Dorsolateral prefrontal cortex (tissue), 122 donors: ENCODE measurements at places on chromosomes 12 and 14.
A peak's percentile ranks its signal among the peaks of the same experiment; 100 is the strongest.

DNA sequence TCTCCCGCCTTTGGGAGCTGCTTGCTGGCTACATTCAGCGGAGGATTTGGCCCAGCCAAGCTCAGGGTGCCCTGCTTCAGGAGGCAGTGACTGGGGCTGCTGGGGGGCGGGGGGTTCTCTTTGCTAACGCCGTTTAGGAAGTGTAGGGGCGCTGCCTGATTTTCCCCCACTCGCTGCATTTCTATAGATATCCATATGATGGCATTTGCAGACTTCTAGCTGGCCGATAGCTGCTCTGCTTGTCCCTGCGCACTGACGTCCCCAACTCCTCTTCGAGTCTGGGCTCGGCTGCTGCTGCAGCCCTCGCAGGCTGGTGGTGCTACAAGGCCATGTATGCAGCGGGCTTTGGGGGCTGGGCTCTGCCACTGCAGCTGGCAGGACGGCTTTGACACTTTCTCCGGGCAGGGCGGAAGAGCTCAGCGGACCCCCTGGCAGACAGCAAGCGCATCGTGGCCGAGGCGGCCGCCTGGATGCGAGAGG lies 3.1 kb downstream of the LRFN5 start:
- peak; percentile 79 for DNase-seq

- no peak for DNase-seq
Measured at GRCh38 chr12:80018119-80018518, 81.2 kb upstream of the OTOGL start.

GRCh38 chr14:70652871-70653270 lies 11.2 kb downstream of the TTC9 start:
- no peak for DNase-seq

DNA sequence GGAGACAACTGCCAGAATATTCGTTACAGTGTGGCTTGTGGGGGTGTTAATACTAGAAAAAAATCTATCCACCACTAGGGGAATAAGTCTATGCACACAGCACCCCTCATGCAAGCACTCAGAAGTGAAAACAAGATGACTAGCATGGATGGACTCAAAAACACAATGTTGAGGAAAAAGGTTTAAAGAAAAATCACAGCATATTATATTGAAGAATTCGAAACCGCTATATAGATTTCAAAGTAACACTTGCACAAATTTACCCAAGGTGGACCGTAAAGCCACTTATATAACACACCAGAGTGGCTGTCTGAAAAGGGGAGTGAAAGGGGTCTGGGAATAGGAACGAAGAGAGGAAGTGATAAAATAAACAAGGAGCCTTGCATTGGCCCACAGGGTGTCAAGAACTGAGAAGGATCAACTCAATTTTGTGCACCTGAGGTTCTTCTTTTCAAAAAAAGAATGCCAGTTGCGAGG lies 544 bp downstream of the ABCD4 start:
- no peak for DNase-seq

- DNase-seq = no peak
Measured at GRCh38 chr12:64053117-64053516, 169.0 kb downstream of the KICS2 start.

- DNase-seq = peak; percentile 69
Measured at GRCh38 chr12:52023182-52023975, 16.6 kb downstream of the TAMALIN start.

DNA sequence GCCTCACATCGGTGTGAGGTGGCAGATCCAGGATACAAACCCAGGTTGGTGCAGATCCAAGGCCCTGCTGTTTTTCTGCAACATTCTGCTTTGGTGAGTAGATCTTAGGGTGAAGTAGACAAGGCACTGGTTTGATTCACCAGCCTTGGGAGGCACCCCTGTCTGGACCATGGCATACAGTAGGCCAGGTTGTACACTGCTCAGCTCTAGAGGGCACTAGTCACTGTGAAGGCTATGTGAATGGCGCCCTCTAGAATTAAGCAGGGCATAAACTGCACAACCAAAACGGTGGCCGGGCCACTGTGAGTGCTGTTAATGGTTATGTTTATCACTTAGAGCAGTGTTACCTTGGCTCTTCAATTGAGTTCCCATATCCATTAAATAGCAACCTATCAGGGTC lies 280.6 kb upstream of the PWP1 start:
- no peak for DNase-seq

GRCh38 chr12:996881-997280 lies 5.9 kb downstream of the ERC1 start:
- DNase-seq = no peak

GRCh38 chr12:3600039-3600720 lies 109.2 kb downstream of the PRMT8 start:
- no peak for DNase-seq

DNA sequence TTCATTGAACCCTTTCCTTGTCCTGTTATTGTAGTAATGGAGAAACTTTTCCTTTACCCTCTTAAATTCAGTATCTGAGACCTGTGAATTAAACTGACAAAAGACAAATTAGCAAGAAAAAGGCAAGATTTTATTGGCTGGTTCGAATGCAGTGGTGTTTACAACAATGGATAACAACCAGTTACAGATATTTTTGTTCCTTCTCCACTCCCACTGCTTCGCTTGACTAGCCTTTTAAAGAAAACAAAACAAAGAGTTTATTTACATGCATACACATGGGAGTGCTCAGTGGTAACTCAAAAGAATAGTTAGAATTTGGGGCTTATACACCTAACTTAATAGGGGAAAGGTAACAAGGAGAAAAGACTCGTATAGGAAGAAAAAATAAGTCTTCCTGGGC lies 37.0 kb upstream of the HECTD1 start:
- no peak for DNase-seq

DNA sequence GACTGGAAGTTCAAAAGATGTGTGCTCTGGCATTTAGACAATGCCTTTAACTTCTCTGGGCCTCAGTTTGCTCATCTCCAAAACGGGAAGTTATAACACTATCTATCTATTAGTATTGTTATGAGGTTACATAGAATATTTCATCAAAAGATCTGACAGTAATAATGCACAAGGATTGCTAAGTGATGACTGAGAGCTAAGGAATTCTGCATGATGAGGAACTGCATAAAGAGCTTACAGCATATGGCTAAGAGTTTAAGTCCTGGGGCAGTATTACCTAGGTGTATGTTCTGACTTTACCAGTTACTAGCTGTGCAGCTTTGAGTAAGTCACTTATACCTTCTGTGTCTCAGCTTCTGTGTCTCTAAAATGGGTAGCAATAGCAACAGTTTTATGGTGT lies 160.1 kb upstream of the TMPO start:
- no peak for DNase-seq

DNA sequence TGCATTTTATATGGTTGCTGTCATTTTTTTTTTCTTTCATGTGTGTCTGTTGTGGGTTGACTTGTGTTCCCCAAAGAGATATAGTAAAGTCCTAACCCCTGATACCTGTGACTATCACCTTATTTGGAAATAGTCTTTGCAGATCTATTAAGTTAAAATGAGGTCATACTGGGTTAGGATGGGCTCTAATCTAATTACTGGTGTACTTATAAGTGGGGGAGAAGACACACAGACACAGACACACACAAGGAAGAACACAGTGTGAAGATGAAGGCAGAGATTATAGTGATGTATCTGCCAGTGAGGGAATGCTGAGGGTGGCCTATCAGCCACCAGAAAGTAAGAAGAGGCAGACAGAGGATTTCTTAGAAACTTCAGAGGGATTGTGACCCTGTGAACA lies 318.4 kb upstream of the ATP2B1 start:
- no peak for DNase-seq

DNA sequence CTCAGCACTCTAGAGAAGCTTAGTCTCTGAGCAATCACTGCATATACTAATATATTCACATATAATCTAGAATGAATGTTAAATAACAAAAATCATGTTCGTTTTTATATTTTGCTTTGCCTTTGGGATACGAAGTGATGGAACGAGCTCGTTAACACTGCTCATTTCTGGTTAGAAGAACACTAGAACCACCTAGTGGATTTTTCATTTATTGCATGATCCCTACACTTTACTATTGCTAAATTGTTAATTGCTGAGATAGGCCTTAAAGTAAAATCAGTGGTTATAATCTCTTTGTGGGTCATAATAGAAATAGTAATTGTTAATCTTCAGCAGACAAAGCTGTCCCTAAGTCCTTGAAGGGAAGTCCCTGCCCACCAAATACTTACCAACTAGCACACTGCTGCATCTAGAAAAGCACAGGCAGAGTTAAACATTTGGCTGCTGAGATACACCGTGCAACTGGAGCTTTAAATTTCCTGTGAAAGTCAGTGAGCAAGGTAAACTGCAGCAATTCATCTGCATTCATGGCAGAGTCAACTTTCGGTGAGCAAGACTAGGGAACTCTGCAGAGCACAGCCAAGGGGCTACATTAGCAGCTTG lies 353.7 kb downstream of the APAF1 start:
- no peak for DNase-seq

DNA sequence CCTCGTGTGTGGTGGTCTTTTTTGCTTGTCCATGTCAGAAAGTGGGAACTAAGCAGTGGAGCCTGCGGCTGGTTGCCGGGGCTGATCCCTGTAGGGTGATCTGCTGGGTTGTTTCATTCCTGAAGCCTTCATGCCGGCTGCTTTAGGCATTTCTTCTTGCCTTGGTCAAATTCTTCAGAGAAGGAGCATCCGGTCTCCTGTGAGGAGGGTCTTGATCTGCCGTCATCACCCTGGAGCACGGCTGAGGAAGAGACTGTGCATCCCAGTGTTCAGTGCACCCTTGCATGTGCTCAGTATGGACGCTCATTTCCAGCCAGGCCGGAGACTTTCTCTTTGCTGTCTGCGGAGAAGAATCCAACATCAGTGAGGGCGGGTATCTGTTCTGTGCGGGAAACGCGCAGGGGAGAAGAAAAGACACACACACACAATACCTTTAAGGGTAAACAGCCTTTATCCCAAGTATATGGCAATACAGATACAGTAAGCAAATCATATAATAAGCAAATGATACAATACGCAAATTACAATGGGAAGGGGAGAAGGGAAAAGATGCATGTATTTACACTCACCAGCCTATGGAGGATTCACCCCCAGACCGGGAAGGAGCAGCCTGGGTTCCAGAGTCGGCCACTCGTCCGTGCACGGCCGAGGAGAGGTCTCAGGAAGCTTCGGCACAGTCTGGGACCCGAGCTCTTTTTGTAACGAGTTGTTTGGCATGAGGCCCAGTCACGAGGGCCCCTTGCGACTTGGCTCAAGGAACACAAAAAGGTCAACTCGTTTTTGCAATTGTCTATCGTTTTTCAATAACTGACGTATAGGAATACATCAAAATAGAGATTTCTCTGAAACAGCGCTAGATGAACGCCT lies 1366.8 kb upstream of the TMEM132C start:
- DNase-seq = no peak

GRCh38 chr14:73312687-73313086 lies 75.4 kb downstream of the PAPLN start:
- DNase-seq = no peak

DNA sequence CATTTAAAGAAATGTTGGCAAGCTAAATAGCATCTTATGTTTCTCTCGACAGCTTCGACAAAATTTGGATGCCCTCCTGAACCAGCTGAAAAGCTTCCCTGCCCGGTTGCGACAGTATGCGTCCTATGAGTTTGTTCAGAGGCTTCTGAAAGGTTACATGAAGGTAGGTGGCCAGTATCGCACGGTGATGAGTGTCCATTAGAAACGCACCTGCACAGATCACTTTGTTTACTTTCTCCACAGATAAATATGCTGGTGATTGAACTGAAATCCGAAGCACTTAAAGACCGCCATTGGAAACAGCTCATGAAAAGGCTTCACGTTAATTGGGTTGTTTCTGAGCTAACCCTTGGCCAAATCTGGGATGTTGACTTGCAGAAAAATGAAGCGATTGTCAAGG lies 36.5 kb downstream of the DYNC1H1 start:
- no peak for DNase-seq

GRCh38 chr12:30930641-30931040 lies 4.1 kb downstream of the TSPAN11 start:
- DNase-seq = no peak

- no peak for DNase-seq
Measured at GRCh38 chr12:104756901-104757300, 201.2 kb downstream of the SLC41A2 start.
